IPS DF 6.9 (cell line): ENCODE measurements at places on chromosomes 2 and 18.
A peak's percentile ranks its signal among the peaks of the same experiment; 100 is the strongest.

GRCh38 chr2:238594796-238595749 lies 168.3 kb downstream of the ASB1 start:
- DNase-seq: no peak

DNA sequence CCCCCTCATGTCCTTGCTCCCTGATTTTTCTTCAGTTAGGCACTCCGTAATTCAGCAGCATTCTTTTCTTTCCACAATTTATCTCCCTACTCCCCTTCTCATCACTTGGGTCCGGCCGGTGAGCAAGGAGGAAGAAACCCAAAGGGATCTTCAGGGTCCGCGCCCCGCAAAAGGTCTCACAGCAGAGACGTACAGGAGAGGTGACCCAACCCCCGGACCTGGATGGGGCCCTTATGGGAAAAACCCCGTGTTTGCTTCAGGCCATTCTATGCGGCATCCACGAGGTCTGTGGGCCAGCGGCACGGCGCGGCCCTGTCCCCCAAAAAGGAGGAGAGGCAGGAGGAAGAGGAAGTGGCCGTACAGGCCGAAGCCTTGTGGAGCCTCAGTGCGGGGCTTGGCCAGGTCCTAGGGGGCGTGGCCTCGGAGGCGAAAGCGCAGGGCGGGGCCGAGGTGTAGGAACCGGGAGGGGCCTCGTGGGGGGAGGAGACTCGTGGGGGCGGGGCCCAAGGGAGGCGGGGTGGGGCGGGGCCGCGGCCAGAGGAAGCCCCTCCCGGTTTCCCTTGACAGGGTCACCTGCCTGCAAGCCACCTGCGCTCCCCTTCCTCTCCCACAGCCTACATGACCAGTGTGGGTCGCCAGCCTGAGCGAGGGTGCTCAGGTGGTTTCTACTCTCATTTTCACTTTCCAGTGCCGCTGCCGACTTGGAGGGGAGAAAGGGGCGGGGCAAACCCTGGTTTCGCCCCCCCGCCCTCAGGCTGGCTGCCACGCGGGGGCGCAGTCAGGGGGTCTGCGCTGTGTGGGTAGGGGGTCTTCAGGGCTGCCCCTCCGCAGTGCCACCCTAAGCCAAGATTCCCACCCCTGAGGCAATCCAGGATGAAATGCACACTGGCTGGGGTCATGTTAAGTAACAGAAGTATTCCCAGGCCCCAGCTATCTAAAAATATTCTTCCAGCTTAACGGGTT lies 156.4 kb upstream of the XPO1 start:
- DNase-seq: peak; percentile 66

DNA sequence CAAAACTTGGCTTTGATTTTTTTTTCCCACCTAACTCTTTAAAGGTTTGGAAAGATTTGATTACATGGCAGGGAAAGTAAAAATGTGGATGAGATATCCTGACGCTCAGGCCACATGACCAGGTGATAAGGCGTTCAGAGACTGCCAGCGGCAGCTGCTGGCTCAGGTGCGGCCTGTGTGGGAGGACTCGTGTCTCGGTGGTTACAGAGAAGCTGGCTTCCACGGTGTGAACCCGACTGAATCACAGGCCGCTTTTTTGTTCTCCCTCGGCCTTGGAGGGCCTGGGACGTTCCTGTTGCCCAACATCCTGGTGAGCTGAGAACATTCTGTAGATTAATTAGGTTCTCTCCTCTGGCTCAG lies 124.2 kb upstream of the ZNF516 start:
- no peak for DNase-seq

DNA sequence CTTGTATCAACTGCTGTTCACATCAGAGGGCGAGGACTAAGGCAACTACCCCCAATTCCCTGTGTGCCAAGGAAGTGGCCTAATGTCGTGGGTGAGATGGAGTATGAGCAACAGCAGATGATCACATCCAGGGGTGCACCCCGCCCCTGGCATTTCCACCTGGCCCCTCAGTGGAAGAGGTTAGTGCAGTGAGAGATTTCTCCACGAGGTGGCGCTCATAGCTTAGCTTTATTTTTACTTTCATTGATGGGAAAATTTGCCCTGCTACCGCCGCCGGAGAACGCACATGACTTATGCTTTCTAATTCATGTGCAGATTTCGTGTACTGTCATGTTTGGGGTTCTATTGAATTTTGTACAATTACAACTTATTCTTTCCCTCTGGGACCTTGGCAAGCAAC lies 470.6 kb upstream of the MEX3C start:
- DNase-seq: peak; percentile 52

DNA sequence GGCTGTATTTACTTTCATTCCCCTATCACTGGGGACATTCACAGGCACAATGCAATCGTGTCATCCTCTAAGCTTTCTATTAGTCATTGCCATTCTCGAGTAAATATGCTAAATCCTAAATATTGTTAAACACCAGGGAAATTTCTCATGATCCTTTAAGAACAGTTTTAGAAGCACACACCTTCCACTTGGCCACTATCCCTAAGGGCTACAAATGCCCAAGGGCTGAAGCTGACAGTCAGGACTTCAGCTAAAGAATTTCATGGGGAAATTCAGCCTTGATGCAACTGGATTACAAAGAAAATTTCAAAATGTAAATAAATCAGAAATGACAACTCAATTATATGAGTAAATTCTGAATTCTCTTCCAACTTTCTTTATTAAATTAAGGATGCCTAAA lies 163.1 kb upstream of the PID1 start:
- no peak for DNase-seq

- DNase-seq: no peak
These were observed 290.4 kb downstream of the RAD51AP2 start for GRCh38 chr2:17227856-17228255.

DNA sequence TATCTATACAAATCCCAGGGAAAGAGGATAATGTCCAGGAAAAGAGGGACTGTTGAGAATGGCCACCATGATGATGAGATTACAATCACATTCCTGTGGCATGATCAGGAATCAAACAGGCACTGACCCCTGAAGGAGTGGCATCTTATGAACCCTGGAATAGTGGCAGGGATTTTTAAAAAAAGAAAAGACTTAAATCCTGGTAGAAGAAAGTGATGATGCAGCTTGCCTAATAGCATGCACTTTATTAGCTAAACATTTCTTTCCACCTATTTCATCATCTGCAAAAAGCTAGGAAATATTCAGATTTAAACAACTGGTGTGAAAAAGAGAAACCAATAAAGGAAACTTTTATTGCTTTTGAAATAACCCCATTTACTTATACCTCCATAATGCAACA lies 87.2 kb upstream of the FSHR start:
- no peak for DNase-seq

GRCh38 chr2:24945907-24946306 lies 25.8 kb downstream of the DNAJC27 start:
- no peak for DNase-seq

DNA sequence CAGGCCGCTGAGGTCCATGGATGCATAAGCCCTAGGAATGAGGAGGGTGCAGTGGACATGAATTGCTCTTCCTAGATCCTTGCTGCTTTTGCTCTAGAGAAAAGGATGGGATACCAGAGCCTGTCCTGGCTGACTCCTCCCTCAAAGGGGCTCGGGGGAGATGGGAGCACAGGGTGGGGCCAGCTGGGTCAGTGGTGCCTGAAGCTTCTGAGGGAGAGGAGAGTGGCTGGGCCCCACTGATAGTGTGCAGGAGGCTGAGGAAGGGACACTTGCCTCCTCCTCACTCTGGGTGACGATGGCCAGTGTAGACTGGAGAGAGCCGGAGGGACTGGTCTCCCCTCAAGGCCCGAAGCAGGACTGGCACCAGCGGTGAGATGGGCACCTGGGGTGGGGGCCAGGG lies at the start of gene NT5DC4:
TSS of gene NT5DC4 (plus strand) at position 236 of the 400 bp plus-strand sequence. CDS start at position 296, 60 bp downstream.
- DNase-seq: no peak

GRCh38 chr2:183269956-183270355 lies 145.7 kb downstream of the NUP35 start:
- DNase-seq: no peak

DNA sequence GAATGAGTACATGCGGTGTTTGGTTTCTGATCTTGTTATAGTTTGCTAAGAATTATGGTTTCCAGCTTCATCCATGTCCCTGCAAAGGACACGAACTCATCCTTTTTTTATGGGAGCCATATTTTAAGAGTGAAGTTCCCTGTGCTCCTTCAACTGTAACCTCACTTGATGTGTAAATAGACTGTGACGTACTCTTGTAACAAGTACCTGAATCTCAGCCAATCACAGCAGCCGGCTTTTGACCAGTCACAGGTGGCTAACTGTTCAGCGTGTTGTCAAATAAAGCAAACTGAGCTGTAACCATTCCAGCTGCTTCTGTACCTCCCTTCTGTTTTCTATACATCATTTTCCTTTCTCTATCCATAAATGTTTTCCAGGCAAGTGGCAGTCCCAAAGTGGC lies 774.3 kb upstream of the HS6ST1 start:
- no peak for DNase-seq

- DNase-seq: no peak
These were observed 68.1 kb downstream of the OLA1 start for GRCh38 chr2:174180165-174180724.

GRCh38 chr18:69082499-69082898 lies 284.6 kb downstream of the CCDC102B start:
- no peak for DNase-seq

GRCh38 chr18:463827-464541 lies 36.5 kb downstream of the COLEC12 start:
- DNase-seq: no peak

- DNase-seq: no peak
These were observed 58.5 kb downstream of the ADD2 start for GRCh38 chr2:70709275-70710037.

GRCh38 chr18:12301263-12302005 lies 6.6 kb upstream of the TUBB6 start:
- no peak for DNase-seq

DNA sequence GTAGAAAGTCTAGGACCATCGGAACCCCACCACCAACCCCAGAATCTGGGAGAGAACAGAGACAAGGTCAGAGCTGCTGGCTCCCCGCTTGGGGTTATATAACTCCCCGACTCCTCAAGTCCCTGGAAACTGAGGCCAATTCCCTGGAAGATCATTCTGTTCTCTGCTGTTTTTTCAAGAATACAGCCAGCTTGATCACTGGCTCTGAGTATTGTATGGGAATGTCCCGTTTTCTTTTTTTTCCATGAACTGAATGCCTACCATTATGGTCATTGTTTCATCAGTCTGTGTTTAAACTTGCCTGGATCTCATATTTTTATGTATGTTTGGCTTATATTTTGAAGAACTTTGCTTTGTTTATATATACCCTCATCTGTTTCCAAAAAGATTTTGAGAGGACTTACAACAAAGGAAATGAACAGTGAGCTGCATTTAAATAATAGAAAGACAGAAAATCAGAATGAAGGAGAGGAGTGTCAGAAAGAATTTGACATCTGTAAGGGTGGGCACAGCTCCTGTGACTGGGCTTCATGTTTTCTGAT lies 90.0 kb upstream of the ALPP start:
- no peak for DNase-seq

DNA sequence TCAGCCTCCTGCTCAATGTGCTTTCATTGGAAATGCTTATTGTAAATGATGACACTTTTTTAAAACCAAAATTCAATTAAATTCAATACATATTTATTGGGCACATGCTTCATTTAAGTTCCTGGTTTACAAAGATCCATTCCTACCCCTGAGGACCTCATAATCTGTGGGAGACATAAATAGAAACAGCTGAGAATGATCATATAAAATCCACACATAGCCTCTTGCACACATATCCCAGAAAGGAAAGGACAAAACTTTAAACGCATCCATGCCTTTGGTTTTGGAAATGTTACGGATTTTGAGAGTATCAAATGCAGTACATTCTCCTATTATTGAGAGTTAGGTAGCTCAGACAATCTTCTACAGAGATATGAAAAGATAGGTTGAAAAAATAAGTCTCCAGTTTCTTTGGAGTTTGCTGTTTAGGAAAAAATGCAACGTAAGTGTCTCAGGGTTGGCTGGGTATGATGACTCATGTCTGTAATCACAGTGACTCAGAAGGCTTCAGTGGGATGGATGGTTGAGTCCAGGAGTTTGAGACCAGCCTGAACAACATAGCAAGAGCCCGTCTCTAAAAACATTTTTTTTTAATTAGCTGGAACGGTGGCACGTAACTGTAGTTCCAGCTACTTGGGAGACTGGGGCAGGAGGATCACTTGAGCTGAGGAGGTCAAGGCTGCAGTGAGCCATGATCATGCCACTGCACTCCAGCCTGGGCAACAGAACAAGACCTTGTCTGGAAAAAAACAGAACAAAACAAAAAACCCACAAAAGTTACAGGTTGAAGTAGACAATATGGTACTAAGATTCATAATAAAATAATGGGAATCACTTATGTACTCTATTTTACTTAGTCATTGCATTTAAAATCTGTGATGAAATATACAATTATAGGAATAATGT lies 3.9 kb upstream of the PRELID3A start:
- no peak for DNase-seq

DNA sequence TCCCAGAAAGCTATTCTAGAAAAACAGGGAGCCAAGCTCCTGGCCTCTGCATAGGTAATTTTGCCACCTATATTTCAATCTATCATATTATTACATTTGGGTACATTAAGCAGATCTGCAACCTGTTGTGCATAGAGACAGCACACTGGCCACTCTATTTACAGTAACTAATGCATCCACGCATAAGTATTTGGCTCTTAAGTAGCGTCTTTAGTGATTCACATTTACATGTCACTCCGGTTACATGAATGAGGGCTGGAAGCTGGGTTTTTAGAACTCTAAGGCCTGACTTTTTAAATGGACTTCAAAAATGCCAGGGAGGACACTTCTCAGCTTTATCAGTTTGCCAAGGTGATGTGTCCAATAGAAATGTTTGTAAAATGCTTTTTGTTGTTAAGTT lies 97.7 kb downstream of the NYAP2 start:
- no peak for DNase-seq

- DNase-seq: no peak
These were observed 34.6 kb downstream of the EML4 start for GRCh38 chr2:42203792-42204191.

GRCh38 chr2:235021752-235022151 lies 69.9 kb downstream of the SH3BP4 start:
- DNase-seq: no peak

DNA sequence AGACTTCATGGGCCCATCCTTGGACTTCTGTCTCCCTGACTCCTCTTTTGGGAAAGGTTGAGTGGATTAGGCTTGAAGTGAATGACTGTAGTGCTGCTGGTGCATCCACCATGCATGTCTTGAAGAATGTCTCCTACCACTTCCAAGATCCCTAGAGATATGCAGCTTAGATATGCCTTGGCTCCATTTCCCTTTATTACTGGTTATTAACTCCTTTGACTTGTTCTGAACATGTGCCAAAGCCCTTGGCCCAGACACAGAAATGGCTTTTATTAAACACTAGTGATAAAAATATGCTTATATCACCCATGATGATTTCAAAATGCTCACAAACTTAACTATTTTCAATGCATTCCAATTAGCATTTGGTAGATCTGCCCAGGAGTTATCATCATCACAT lies 90.0 kb upstream of the SLC14A2 start:
- DNase-seq: no peak

- no peak for DNase-seq
These were observed 42.7 kb downstream of the COLEC12 start for GRCh38 chr18:457521-458412.

- DNase-seq: no peak
These were observed 210.1 kb downstream of the ZNF521 start for GRCh38 chr18:25141886-25142285.
